ENCODE measurements at places on chromosomes 6 and 20. TPM values are rescaled to one million over a fixed set of nuclear protein-coding genes. Genes with fewer than 3 reads are reported as not detected.
A peak's percentile ranks its signal among the peaks of the same experiment; 100 is the strongest.

- DNase-seq = peak; percentile 66
These were observed 303 bp downstream of the MBOAT1 start for GRCh38 chr6:20211941-20212391.

SLC26A8 gene
- polyA plus RNA-seq = 0.61 TPM

- DNase-seq = no peak
These were observed 17.2 kb upstream of the AHI1 start for GRCh38 chr6:135514706-135515105.

ESR1 gene
- polyA plus RNA-seq = 0.91 TPM

RBM24 gene
- 5.0 TPM for polyA plus RNA-seq

All from left lung (tissue), 14 donors.